COR-L47 (cell line): ENCODE measurements at places on chromosomes 4 and X.
A peak's percentile ranks its signal among the peaks of the same experiment; 100 is the strongest.

- DNase-seq: no peak
These were observed 170.4 kb upstream of the VEGFC start for GRCh38 chr4:176963121-176963520.

GRCh38 chr4:1809754-1810502 is 16.8 kb downstream of the FGFR3 start:
- peak; percentile 37 for DNase-seq

- DNase-seq: no peak
These were observed 132.2 kb upstream of the FAM47B start for GRCh38 chrX:34810364-34810763.

- no peak for DNase-seq
These were observed 16.7 kb upstream of the PPA2 start for GRCh38 chr4:105490523-105490922.

DNA sequence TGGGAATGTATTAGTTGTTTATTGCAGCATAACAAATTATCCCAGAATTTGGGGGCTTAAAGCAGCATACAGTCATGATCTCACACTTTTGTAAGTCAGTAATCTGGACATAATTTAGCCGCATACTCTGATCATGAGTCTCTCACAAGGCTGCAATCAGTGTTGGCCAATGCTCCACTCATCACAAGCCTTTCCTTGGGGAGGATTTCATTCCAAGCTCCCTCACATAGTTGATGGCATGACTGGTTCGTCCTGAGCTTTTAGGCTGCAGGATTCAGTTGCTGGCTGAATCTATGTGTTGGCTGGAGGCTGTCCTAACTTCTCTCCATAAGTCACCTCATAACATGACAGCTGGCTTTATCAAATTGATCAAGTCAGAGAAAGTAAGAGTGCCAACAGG is 1568.6 kb upstream of the PCDH7 start:
- DNase-seq: no peak

DNA sequence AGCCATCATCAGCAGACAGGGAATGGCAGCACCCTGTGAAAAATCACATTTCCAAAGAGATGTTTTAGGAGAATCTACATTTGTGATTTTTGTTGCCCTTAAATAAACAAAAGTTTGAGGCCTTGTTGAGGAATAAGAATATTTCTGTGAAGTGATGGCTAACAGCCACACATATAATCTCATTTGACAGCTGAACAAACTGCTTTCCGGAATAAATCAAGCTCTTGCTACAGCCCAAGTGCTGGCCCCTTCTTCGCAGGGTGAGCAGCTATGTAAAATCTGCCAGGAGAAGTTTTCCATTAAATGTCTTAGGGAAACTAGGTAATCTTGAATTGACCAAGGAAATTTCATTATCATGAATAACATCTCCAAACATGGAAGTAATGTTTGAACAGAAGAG is 106.4 kb upstream of the GPM6B start:
- no peak for DNase-seq

DNA sequence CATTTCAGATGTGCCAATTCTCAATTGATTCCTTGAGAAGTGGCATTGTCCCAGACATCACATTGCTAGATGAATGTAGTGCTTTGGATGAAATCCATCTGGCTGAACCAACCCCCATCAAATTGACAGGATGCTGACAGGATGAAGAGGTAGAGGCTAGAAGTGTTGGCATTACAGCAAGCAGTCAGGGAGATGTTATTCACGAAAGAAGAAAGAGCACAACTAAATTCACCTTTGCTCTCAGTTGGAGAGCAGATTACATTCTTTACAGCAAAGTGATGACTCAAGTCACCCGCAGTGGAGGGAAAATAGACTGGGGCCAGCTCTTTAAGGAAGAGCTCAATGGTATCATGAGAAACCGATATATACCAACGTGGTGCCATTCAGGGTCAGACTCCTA is 259.6 kb downstream of the C4orf33 start:
- DNase-seq: no peak

DNA sequence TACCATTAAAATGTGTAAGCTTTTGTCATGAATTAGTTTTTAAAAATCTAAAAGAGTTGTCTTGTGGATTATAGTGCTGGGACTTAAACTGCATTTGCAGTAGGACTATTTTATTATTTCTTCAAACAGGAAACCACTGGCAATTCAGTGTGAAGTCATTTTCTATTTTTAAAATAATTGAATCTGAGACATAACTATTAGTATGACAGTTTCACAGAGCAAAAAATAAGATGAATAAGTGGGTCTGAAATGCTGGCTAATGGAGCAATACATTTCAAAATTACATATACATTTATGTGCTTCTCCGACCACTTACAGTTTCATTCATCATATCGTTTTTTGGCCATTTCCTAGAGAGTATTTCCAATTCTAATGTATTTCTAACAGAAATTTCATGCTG is 75.3 kb upstream of the RAPGEF2 start:
- no peak for DNase-seq

- no peak for DNase-seq
These were observed 6.9 kb downstream of the F11 start for GRCh38 chr4:186272699-186273391.

DNA sequence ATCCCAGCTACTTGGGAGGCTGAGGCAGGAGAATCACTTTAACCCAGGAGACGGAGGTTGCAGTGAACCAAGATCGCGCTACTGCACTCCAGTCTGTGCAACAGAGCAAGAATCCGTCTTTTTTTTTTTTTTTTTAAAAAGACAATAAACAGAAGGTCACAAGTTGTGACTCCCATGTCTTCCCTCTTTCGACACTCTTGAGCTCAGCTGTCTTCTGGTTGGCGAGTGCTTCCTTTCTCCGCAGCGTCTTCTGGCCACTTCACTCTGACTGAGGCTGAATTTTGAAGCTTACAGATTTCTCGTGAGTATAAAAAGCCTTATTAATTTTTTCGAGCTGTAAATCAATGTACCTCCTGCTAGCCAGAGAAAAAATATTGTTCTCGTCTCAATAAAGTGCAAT is 124.9 kb downstream of the STOX2 start:
- DNase-seq: no peak

- DNase-seq: no peak
These were observed 1.3 kb upstream of the INTU start for GRCh38 chr4:127631420-127631819.

GRCh38 chr4:15233626-15234025 is 194.2 kb upstream of the C1QTNF7 start:
- no peak for DNase-seq

GRCh38 chr4:5220028-5220427 is 168.7 kb downstream of the STK32B start:
- DNase-seq: no peak

- DNase-seq: no peak
These were observed 25.8 kb downstream of the ADRA2C start for GRCh38 chr4:3791910-3792542.

- no peak for DNase-seq
These were observed 33.0 kb upstream of the CXCL8 start for GRCh38 chr4:73707269-73707875.

- DNase-seq: no peak
These were observed 455.6 kb upstream of the BOD1L1 start for GRCh38 chr4:14083150-14083549.

- no peak for DNase-seq
These were observed 67.0 kb downstream of the TRMT44 start for GRCh38 chr4:8507624-8508023.

GRCh38 chr4:40466789-40467188 is 131.7 kb downstream of the CHRNA9 start:
- no peak for DNase-seq

DNA sequence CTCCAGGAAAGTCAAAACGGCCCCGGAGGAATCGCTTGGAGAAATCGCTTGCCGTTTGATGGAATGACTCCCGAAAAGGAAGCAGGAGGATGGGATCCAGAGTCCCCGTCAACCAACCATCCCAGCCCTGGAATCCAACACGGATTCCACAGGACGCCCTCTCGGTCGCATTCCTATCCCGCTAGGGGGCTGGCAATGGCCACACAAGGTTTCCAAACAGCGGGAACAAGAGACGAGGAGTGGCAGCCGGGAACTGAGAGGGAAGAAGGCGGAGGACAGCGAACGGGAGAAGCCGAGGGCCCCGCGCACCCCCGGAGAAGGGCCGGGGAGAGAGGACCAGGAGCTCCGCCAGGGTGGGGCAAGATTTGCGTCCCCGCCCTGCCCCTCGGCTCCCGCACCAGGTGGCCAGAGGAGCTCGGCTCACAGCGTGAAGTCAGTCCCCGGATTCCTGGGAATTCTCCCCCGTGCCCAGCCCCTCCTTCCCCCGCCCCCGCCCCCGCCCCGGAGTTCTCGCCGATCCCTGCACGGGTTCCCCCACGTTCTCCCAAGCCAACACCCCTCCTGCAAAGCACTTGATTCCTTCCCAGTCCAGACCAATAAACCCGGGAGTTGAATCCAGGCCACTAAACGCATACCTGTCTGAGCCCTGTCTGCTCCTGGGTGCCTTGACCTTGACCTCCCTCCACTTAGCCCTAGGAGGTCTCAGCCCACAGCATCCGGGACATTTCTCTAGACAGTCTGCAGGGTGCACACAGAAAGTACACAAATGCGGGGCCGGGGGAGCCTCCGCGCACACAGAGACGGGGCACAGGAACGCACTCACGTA is 1.4 kb downstream of the PDZD4 start:
- DNase-seq: no peak

DNA sequence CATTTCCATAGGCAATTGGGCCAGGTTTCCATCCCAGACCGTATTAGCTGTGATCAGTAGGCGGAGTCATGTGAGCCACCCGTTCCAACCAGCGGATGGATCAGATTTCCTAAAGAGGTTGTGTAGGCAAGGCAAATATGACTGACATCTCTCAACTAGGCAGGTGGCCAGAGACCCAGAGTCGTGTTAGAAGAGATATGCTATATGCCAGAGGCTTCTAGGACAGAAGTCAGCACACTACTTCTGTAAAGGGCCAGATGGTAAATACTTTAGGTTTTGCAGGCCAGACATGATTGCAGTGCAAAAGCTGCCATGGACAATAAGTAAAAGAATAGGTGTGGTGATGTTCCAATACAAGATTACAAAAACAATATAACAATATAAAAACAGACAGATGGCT is 788.4 kb downstream of the RPA4 start:
- no peak for DNase-seq

DNA sequence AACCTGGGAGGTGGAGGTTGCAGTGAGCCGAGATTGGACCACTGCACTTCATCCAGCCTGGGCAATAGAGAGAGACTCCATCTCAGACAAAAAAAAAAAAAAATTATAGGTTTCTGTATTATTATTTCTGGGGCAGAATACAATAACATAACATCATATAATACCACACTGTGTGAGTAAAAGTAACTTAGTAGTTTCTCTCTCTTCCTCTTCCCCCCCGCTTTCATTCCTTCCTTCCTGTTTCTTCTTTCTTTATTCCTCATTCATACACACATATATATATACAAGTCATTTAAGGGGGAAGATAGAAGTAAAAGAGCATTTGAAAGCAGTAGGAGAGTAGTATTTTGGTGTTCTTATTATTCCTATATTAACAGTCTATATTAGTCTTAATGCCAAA is 55.9 kb upstream of the FHDC1 start:
- no peak for DNase-seq

DNA sequence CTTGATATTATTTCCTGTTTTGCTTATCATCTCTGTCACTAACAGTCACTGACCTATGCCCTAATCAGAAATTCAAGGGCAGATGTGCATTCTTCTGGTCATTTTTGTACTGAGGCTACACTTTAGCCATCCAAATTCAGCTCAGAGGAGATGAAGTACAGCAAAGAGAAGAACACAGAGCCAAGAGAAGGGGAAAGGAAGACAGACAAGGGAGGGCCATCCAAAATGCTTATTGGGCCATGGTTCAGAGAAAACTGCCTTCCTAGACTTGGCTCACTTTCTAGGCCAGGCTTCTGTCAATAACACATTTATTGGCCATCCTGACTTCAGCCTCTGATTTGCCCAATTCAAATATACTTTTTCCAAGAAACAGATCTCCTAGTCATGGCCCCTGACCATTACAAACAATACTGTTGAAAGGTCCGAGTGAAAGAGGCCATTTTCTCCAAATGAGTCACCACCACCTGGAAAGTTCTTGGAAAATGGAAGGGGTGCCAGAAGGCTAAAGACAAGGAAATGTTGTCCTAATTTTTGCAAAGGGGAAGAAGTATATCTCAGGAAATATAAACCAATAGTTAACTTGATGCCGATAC is 56.4 kb downstream of the DCX start:
- no peak for DNase-seq

GRCh38 chr4:14196131-14196530 is 568.6 kb upstream of the BOD1L1 start:
- no peak for DNase-seq

GRCh38 chr4:87228262-87228860 is 7.9 kb upstream of the KLHL8 start:
- no peak for DNase-seq

DNA sequence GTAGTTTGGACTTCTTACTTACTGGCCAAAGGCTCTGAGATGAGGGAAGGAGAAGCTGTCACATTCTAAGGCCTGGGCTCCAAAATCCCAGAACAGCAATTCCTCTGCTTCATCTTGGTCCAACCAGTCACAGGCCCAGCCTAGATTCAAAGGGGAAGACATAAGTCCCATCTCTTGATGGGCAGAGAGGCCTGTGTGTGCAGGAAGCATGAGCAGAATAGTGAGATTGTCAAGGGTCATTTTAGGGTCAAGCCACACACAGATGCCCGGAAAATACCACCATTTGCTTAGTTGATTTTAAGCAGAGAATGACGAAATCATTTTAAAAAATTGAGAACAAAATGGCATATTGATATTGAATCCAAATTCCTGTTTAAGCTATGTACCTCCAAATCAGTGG is 580.9 kb upstream of the ZFP42 start:
- DNase-seq: no peak

GRCh38 chr4:121189326-121190215 is 25.4 kb upstream of the TNIP3 start:
- no peak for DNase-seq

GRCh38 chr4:38563707-38564495 is 100.1 kb upstream of the KLF3 start:
- peak; percentile 32 for DNase-seq

DNA sequence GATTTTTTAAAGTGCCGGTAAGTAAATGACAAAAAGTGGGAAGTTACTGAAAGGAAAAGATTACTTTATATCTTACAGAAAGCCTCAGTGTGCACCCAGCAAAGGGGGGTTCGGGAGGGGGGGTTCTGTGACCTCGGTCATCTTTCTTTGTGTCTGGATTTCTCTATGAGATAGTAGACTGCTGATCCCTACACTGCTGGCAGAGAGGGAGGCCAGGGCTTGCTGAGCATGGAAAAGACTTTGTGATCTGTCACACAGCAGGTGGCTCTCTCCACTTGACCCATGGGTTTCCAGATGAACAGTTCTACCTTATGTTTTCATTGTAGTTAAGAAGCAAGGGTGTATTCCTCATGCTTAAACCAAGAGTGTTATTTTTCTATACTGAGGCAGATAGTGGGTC is 475.6 kb downstream of the PCDH10 start:
- no peak for DNase-seq

- DNase-seq: no peak
These were observed 2.9 kb downstream of the PDGFRA start for GRCh38 chr4:54231768-54232688.
